ENCODE measurements at places on chromosomes 12 and 14.

- DNase-seq = no peak
Measured at GRCh38 chr12:11695321-11695720, 45.8 kb downstream of the ETV6 start.

DNA sequence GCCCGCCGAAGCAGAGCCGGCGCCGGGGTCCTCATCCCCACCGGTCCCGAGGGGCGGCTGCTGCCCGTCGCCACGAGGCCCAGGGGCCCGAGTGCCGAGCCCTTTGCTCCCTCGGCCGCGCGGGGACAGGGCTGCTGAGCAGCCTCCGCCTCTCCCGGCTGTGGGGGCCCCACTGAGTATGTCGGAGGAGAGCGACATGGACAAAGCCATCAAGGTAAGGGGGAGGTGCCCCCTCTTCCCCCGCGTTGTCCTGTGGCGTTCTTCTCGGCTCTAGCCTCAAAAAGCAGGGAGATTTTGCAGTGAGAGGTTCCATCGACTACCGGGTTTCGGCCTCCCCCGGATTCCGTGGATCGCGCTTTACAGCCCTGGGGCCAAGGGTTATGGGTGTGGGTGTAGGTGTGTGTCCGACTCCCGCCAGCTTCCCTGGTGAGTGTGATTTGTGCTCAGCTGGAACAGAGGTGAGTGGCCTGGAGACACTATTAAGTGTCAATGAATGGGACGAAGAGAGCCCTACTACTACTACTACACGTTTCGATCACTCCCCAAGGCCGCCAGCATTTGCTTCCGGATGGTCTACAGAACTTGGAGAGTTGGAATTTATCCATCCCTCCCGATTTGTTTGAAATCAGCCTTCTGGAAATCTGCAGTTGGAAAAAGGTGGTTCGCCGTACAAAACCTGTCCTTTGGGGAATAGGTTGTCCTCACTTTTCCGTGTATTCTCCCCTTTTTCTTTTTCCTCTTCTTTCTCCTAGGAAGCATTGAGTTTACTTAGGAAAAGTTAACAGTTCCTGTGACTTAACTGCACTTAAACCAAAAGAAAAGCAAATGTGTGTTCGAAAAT lies 748 bp downstream of the MAPKAPK5 start:
- DNase-seq = no peak

- DNase-seq = no peak
Measured at GRCh38 chr12:80589077-80589476, 118.4 kb upstream of the MYF6 start.

DNA sequence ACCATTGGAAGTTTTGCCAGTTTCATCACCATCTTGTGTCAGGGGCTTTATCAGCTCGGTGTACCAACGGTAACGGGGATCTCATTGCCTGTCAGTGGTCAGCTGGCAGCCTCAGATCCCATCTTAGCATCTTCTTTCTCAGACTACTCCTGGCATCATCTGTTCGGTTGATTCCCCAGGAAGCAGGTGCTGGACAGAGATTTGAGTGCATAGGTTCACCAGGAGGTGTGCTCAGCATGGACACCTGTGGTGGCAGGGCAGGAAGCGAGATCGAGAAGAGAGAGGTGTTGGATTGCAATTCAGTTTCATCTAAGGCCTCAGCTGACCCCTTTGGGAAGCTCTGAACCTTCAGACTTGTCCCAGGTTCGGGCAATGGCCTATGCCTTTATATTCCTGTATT lies 76.0 kb downstream of the C12orf75 start:
- DNase-seq = no peak

GRCh38 chr12:80299976-80300375 lies 144.1 kb upstream of the PTPRQ start:
- no peak for DNase-seq

- no peak for DNase-seq
Measured at GRCh38 chr12:119802472-119802871, 74.6 kb downstream of the CIT start.

DNA sequence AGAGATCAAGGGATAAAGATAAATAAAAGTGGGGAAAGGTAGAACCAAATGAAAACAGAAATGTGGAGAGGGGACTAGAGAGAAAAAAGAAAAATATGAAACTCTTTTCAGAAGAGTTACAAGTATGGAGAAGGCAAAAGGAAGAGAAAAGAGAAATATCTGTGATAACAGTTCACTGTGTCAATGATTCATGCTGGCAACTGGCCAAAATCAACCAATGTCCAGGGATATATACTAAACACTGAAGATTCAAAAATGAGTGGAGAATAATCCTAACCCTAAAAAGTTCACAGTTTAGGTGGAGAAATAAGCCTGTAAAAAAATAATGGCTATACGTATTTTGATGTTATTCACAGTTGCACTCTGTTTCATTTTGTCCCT lies 372.3 kb upstream of the KITLG start:
- DNase-seq = no peak

DNA sequence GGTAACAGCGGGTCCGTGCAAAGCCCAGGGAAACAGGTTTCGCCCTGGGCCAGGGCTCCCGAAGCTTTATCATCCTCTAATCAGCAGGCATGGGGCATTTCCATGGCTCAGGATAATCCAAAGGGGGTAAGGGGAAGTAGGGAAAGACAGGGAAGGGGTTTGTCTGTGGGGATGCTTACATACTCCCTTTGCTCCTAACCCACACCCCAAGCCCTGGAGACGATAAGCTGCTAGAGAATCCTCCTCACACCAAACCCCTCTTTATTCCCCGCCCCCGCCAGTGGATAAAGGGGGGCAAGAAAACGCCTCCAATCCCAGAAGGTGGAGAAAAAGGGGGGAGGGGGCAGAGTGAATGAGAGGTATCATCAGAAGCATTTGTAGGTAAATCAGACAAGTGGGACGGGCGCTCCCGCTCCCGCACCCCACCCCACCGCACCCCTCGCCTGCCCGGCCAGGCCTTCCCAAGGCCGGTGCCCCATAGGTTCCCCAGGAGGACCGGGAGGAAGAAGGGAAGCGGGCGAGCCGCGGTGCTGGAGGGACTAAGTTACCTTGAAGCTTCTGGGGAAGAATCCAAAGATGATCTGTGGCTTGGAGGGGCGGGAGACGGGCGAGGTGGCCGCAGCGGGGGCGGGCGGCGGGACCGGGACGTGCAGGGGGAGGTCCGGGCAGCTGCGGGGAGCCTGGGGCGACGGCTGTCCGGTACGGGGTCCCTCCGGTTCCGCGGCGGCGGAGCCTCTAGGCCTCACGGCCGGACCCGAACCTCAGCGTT lies 762 bp downstream of the PPP2R5E start:
- peak; percentile 2 for DNase-seq

GRCh38 chr14:95133282-95133681 lies 24.0 kb downstream of the DICER1 start:
- DNase-seq = no peak

DNA sequence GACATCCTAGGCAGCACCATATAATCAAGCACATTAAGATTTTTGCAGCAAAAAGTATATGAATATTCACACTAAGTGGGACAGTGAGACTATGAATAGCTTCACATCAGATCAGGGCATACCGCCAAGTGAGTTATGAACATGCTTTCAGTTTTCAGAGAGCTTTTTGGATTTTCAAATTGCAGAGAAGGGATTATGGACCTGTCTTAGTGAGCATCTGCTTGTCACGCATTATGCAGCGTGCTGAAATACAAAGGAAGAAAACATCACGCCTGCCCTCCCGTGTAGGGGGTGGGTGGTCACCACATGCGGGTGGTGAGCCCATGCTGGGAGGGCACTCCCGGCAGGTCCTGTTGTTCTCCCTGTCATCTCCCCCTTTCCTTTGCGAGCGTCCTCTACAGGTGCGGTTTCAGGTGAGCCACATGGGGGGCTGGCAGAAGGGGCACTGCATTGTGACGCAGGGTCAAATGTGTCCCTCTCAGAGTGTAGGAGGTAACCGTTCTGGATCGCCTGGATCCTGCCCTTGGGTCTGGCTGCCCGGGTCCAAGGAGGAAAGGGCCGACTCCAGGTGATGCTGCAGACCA lies 42.6 kb downstream of the TRAF3 start:
- no peak for DNase-seq

- no peak for DNase-seq
Measured at GRCh38 chr14:49484180-49484579, 102.0 kb downstream of the RPS29 start.

DNA sequence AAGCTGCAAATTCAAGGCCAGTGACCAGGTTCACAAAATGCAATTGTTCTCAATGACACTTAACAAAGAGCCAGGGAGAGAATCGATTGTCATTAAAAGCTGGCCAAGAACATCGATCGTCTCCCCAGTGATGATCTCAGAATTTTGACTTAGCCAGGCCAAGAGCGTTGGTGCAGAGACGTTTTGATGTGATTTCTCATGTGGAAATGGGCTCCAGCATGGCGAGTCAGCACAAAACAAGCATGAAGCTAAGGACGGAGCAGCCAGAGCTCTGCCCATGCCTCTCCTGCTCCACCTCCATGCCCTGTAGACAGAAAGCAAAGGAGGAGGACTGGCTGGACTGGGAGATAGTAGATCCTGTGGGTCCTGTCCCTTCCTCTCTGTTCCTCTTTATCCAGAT lies 270.8 kb downstream of the FOXN3 start:
- DNase-seq = no peak

DNA sequence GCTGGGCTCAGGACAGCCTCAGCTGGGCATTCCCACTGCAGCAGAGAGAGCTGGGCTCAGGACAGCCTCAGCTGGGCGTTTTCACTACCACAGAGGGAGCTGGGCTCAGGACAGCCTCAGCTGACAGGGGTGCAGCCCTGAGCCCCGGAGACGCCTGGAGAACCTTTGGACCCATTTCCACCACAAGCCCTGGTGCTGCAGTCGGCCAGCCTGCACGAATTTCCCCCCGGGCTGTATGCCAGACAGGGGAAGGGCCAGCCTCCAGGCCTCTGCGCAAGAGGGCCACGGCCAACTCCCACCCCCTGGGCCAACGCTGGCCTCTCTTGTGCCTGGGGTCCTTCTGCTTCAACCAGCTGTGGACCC lies 2.6 kb upstream of the C14orf180 start:
- no peak for DNase-seq

DNA sequence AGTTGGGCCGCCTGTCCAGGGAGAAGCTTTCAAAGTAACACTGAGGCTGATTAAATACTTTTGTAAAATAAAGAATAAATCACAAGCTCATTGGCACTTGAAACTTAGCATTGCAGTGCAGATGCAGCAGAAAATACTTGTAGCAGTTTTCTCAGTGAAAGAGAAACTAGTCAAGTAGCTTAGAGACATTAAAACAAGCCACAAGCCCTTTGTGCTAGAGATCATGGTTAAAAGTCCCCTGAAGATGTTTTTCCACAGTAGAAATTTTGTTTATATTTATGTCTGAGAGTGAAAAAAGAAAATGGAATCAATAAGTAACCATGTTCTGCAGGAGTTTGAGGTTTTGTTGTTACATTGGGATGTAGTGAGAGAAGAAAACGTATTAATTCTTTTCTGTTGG lies 5.9 kb downstream of the PSEN1 start:
- DNase-seq = no peak

GRCh38 chr14:100836311-100836805 lies 10.4 kb downstream of the MEG3 start:
- DNase-seq = no peak

GRCh38 chr14:101549154-101549553 lies 12.1 kb upstream of the DIO3 start:
- DNase-seq = no peak

- no peak for DNase-seq
Measured at GRCh38 chr12:5439788-5440300, 7.9 kb downstream of the NTF3 start.

- DNase-seq = no peak
Measured at GRCh38 chr12:4230526-4230925, 43.0 kb upstream of the CCND2 start.

DNA sequence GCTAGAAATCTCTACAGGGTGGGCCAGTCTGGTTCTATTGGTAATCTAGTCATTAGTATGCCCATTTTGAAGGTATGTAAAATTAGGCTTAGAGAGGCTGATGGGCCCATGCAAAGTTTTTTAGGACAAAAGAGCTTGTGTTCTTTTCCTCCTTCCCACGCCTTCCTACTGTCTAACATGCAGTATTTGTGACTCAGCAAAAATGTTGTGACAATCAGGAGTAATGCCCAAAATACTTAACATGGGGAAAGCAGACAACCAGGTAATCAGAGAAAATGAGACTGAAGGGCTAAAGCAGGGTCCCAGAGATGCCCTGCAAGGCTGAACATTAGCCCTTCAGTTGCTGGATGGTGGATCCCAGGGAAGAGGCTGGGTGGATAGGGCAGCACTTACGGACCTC lies 437.9 kb downstream of the BCL11B start:
- DNase-seq = no peak

GRCh38 chr12:132247718-132248452 lies 81.5 kb downstream of the GALNT9 start:
- no peak for DNase-seq

- no peak for DNase-seq
Measured at GRCh38 chr12:26825459-26826016, 7.5 kb downstream of the ITPR2 start.

GRCh38 chr12:111730420-111730819 lies 36.3 kb upstream of the ALDH2 start:
- DNase-seq = no peak

DNA sequence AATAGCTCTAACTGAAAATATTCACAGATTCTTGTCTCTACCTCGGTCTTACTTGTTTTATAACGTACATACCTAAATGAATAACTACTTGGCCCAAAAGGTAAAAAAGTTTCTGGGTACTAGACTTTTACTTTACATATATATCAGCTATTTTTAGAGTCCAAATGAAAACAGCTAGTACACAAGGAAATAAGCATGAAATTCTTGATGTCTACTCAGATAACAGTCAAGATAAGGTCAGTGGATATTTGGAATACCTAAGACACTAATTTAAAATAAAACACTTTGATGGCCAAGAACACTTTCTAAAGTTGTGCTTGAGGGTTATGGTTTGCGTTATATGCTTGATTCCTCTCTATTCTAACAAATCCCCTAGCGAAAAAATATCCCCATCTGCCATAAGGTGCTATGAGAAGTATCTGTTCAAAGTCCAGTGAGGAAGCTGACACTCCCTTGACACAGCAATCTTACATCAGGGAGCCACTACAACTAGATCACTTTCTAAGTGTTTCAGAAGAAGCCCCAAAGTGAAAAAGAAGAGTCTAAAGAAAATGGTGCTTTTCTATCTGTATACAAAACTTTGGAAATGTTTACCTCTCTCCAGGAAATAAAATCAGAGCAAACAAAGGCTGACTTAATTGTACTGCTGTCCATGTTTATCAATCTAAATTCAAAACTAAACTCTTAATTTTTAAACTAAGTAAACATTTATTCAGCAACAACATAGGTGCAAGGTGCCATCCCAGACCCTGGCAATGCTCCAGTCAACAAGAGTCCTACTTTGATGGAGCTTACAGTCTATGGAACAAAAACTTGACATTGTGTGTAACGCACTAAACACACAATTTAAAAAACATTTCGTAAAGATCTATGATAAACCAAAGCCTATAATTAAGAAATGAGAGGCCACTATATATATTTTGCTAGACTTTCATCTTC lies 11.7 kb downstream of the PTPN21 start:
- DNase-seq = no peak

GRCh38 chr14:52086711-52087110 lies 17.9 kb upstream of the NID2 start:
- no peak for DNase-seq

- no peak for DNase-seq
Measured at GRCh38 chr14:89144642-89145041, 272.4 kb downstream of the FOXN3 start.
